ENCODE measurements at places on chromosomes 16 and 17. TPM values are rescaled to one million over a fixed set of nuclear protein-coding genes. Genes with fewer than 3 reads are reported as not detected.

- DNase-seq = no peak
Observed at GRCh38 chr17:49379926-49380325, 17.9 kb upstream of the ZNF652 start.

The KRTAP17-1 gene
- total RNA-seq = not detected

The PIPOX gene
- not detected for total RNA-seq

DNA sequence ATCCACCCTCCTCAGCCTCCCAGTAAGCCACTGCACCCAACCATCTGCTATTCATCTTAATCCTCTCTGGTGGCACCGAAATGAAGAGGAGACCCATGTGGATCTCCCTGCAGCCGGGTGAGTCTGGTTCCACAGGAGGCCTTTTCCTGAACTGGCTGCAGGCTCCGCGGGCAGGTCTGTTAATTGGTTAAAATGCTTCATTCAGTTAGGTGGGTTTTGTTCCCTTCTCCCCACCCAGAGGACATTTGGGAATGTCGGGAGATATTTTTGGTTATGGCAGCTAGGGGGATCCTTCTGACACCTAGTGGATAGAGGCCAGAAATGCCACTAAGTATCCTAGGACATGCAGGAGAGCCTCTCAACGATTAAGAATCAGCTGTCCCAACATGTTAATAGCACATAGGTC is 16.7 kb downstream of the C16orf54 start:
- no peak for DNase-seq

GRCh38 chr17:65794572-65794971 is 233.1 kb upstream of the AXIN2 start:
- peak; percentile 32 for DNase-seq

Data from SJSA1 (cell line).